ENCODE measurements at places on chromosomes 16 and 17.

DNA sequence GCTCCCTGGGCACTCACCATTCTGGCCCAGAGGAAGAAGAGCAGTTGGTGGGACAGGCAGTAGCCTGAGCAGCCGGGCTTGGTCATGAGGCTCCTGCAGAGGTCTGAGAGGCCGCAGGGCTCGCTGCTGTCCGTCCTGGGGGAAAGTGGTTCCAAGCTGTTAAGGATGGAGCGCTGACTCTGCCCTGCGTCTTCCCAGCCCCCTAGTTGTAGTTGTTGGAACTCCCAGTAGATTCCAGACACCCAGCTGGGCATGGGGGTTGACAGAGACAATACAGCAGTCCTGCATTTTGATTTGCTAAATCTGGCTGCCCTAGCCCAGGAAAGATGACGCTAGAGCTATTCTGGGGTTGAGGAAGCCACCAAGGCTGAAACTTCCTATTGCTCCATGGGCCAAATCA, 7.3 kb downstream of the C16orf89 start:
- no peak for DNase-seq

DNA sequence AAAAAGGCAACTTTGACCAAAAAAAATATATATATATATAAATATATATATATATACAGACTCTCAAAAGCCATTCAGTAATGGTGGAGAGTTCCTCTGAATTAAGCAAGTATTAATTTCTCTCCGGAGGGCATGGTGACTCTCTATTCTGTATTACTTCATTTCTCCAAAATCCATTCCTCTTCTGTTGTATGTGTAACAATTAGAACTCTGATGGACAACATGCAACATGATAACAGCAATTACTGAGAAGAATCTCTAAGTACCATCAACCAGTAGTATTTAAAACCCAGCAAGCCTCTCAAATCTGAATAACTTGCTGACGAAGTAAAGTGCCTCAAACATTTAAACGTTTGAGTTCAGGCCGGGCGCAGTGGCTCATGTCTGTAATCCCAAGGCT, 2.3 kb downstream of the GRB2 start:
- DNase-seq: no peak

- DNase-seq: no peak
Observed at GRCh38 chr17:56866496-56866895, 32.5 kb downstream of the DGKE start.

DNA sequence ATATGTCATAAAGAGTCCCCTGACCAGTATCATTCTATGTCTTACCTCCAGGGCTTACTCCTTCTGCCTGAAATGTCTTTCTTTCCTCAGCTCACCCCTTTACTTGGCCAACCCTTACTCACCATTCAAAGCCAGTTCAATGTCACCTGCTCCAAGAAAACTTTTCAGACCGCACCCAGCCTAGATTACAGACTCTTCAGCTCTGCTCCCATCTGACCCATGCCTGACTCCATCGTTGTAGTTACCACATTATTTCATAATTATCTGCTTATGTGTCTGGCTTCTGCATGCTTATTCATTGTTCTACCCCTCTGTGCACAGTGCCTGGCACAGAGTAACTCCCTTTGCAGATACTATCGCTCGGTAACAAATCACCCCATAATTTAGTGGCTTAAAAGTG, 62.5 kb upstream of the TOB1 start:
- no peak for DNase-seq

DNA sequence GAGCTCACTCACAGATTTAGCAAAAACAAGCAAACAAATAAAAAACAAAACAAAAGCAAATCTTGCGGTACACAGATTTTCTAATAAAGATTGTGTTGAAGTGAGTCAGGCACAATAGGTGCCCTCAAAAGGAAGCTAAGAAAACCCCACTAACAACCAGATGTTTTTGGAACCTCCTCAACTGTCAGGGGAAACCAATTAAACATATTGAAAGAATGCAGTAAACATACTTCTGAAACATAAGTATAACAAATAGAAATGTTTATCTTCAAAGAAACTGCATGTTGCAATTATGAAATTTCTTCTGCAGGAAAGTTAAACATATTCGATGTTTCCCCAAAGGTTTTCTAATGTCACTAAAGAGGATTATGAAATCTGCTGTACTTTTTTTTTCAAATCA, 110.5 kb upstream of the CORO6 start:
- DNase-seq: no peak

GRCh38 chr16:53404959-53405358, 29.3 kb upstream of the RBL2 start:
- no peak for DNase-seq

DNA sequence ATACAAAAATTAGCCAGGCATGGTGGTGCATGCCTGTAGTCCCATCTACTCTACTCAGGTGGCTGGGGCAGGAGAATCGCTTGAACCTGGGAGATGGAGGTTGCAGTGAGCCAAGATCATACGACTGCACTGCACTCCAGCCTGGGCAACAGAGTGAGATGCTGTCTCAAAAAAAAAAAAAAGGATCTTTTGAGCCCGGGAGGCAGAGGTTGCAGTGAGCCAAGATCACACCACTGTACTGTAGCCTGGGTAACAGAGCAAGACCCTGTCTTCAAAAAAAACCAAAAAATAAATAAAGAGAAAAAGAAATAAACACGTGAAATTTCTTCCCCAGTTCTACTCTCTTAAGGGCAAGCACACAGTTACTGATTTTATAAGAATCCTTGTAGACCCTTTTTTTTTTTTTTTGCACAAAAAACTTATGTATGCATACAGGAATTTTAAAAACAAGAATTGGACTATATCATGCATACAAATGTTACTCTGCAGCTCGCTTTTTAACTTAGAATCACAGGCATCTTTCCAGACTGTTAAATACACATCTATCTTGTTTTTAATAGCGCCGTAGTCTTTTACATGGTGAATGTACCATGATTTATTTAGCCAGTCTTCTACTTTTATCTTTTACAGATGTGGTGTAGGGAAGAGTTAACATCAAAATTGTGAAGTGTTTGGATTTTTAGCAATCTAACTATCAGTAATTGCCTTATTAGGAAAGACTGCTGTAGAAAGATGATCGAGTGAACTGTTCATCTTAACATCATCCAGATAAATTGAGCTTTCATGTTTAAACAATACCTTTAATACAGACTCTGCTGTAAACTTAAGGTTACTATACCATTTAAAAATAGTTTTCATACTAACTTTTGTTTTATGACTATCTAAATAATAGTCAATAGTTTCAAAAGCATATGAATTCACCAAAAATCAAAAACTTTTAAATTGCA, 14.6 kb downstream of the CDH3 start:
- no peak for DNase-seq

Measured in activated CD4-positive, alpha-beta T cell treated with anti-CD3 and anti-CD28 coated beads, Interleukin-2, amount 50 U/mL, for 24 hours (primary cell).